HS-27A (cell line): ENCODE measurements at places on chromosomes 1 and 21.

GRCh38 chr1:228102791-228103620 is at the start of gene C1orf35:
Gene C1orf35, minus strand, starts transcription at chr1:228103325. Its CDS starts 98 bp downstream, at chr1:228103227.
- DNase-seq = peak; percentile 69

DNA sequence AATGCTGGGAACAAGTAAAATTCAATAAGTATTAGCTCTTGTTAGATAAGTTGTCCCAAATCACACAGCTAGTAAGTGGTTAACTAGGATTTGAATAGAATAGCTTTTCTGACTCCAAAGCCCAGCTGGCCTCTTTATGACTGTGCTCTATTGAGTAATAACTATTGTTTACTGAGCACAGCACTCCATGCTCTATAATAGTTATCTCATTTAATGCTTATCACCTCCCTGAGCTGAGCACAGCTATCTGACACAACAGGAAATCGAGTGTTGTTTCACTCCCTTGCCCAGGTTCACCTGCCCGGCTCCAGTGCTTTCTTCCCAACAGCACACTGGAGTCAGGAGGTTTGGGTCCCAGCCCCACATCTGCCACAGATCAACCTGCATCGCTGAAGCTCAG is 38.8 kb upstream of the STMN1 start:
- DNase-seq = no peak

GRCh38 chr1:212244441-212244840 is 40.8 kb upstream of the PPP2R5A start:
- DNase-seq = no peak

DNA sequence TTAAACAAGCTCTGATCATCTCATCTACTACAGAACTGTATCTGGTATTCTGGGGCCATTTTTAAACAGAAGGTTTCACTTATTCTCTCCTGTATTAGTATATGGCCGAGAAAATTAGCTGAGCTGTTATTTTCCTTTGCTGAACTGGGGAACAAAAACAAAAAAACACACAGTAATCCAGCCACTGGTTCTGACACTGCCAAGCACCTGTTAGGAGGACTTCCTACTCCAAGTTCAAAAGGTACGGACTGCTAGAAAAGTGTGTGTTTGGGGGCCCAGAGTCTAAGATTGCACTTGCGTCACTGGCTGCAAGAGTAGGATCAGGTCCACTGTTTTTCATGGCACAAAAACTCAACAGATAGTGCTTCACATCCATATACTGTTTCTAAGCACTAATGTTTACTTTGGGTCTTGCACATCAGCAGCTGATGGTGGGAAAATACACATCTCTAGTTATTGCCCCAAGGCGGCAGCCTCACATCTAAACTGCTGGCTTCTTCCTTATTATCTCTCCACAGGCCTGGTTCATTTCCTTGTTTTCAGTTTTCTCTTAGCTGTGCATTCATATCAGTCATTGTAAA is 226.1 kb downstream of the FGGY start:
- DNase-seq = no peak

GRCh38 chr1:226210571-226211176 is 12.8 kb upstream of the MIXL1 start:
- no peak for DNase-seq

DNA sequence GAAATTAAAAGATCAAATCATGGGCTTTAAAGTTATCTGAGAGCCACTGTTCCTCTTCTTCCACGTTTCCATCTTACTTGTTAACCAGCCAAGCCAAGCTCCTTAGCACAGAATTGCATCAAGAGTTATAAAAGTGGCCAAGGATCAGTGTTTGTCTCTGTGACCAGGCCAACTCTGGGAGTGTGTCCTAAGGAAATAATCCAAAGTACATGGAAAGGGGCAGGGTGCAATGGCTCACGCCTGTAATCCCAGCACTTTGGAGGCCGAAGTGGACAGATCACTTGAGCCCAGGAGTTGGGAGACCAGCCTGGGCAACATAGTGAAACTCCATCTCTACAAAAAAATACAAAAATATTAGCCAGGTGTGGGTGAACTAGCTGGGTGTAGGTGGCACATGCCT is 10.0 kb upstream of the MPZL1 start:
- DNase-seq = no peak

DNA sequence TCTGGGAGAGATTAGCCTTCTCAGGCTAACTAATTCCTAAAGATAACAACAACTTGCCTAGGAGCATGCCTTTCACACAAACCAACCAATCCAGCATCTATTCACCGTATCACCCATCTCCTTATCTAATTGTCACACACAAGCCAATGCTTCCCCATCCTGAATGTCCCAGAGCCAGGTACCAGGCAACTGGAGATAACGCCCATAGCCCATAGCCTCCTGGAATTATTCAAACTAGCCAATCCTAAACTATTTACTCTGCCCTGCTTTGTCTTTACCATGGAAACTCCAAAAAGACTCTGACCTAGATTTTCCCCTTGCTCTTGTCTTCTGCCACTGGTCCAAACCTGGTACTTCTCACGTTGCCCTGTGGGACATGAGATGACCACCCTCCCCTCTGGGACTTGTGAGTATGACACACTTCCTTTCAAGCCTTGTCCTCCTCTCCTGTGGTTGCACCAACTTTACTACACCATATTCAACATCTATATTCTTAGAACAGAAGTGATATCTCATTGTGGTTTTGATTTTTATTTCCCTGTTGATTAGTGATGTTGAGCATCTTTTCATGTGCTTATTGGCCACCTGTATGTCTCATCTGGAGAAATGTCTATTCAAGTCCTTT is 8.8 kb upstream of the ATG4C start:
- DNase-seq = no peak

DNA sequence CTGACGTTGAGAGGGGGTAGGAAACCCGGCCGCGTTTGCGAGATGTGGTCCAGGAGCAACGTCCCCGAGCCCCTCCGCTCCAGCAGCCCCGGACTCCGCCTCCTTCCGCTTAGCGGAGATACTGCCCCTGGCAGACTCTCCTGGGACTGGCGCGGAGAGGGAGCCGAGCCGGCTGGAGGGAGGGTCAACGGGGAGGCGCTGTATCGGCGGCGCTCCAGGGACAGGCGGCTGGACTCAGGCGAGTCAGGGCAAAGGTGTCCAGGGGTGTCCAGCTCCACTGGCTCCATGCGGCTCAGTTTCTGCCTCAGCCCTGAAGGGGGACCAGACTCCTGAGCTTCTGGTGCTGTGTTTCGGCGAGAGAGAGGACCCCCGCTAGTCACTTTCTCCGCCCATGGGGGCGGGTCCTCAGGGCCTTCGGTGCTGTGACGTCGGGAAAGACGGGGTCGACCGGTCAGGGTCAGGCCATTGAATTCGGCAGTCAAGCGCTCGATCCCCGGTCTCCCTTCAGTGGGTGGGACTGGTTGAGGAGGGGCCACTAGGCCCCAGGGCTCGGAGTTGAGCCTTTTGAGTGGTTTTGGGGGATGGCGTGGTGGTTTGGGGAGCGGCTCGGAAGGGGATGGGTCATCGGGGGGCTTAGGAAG is 2.8 kb upstream of the LIX1L start:
- DNase-seq = no peak

DNA sequence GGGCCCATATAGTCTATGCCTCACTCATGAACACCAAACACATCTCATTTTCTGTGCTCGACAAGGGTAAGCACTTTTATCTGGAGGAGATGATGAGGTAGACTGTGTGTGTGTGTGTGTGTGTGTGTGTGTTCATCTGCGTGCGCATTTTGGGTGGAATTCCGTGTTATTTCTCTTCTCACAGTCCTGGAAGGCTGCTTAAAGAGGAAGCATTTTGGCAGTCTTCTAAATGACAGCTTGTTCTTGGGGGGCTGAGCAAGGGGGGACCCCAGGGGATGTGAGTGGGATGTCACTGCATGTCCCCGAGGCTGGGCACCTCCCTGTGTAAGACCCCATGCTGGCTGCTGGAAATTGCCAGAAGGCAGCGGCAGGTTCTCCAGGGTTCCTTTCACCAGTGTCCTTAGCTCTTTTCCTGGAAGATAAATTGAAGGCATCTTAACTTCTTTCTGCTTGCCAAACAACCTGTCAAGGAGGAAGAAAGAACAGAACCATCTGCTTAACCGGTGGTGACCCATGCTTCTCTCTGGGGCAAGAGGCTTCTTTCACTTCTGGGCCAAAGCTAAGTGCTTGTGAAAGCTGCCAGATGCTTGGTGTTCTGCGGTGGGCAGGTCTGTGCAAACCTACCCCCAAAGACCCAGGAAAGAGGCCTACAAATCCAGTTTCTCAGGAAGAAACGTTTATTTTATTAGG is 9.9 kb upstream of the RD3 start:
- no peak for DNase-seq

DNA sequence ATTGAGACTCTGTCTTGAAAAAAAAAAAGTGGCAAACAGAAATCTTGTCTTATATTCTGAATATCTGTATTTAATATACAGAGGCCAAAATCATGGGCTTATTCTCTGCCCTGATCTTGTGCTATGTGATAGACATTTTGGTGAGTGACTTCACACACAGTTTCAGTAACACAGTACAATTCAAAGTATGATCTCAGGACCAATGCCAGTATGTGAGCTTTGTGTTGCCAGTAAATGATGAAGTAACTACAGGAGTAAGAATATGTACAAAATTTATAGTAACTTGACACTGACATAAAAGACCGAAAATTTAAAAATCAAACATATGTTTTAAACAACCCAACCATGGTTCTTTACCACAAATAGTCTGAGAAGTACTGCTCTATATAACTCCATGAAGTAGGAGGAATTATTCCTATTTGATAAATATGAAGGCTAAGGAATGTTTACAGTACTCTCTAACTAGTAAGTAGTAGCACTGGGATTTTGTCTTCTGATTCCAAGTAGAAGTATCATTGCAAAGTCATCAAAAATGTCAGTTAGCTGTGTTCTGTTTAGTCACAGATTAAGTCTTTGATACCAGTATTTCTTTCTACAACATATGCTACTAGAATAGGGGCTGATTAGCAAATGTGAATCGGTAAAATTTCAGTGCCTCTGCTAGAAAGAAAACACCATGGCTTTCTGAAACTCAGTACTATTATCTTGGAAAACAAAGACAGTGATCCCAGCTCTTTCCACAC is 25.3 kb downstream of the DPH5 start:
- DNase-seq = no peak

GRCh38 chr1:48936436-48936835 is 159.7 kb upstream of the BEND5 start:
- DNase-seq = no peak

GRCh38 chr1:118504221-118504644 is 319.2 kb upstream of the SPAG17 start:
- DNase-seq = no peak

DNA sequence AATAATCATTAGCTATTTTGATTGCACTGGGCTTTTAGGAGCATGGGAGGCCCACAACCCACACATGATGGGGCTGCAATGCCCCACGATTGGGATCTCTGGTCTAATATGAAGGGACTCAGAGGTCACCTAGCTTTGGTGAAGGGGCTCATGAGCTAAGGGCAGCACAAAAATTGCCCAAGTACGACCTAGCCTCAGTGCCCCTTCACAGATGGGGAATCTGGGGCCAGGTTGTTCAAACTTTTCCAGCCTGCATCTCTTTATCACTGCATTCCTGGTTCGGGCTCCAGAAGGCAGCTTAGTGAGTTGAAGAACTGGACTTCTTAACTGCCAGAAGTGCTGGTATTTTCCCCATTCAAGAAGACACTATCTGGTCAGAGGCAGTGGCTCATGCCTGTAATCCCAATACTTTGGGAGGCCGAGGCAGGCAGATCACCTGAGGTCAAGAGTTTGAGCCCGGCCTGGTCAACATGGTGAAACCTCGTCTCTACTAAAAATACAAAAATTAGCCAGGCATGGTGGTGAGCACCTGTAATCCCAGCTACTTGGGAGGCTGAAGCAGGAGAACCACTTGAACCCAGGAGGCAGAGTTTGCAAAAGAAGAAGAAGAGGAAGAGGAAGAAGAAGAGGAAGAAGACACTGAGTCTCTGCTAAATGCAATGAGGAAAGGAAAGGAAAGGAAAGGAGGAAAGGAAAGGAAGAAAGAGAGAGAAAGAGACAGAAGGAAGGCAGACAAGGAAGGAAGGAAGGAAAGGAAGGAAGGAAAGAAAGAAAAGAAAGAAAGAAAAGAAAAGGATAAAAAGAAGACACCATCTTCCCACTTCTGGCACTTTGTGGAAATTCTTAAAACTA is 258.5 kb upstream of the IRF2BP2 start:
- DNase-seq = no peak

GRCh38 chr1:14479865-14480264 is 118.6 kb upstream of the KAZN start:
- DNase-seq = peak; percentile 42

DNA sequence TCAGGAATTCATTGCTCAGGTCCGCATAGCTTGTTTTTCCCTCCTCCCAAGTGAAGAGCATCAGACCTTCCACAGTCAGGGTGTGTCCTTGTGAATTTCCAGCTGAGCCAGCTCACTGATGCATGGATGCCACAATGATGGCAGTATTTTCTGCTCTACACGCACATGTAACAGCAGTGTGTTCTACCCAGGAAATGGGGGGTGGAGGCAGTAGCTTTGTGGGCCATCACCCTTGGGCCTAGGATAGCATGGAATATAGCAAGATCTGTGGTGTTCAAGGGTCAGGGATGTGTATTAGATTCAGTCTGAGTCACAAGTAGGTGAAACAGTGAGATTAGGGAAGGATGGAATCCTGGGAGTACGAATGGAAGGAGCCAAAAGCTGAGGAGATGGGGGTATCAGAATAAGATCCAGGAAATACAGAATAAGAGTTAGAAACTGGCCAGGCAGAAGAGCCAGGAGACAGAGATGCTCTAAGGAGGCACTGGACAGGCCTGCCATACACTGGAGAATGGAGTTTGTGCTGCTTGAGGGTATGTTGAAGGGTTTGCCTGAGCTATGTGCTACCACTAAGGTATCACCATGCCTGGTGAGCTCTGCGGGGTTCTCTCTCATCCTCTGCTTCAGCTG is 90.6 kb upstream of the CNIH3 start:
- no peak for DNase-seq

DNA sequence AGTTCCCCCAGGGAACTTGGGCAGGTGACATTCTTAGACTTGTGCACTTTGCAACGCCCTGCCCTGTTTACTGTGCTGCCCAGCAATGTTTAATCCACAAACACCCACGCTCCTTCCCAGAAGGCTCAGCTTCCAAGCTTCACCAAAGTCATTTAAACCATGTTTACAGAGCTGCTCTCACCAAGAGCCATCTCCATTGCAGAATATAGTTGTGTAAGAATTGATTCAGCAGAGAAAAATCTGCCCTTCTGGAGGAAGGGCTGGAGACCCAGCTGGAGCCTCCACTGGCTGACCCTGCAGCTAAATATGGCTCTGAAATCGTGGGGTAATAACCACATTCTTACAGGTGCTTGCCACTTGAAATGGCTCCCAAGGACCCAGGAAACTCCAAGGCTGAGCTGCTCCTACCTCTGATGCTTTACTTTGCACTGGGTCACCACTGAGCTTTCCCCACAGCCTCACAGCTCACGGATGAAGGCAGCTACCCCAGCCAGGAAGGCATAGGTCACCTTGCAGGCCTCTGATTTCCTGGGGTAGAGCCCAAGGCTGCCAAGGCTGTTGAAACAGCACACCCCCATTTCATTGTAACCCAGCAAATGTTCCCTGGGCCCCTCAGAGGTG is 8.7 kb downstream of the CAPN2 start:
- no peak for DNase-seq

- DNase-seq = no peak
Observed at GRCh38 chr1:149844101-149844500, 55.3 kb upstream of the BOLA1 start.

GRCh38 chr1:186901631-186902030 is 72.9 kb downstream of the PLA2G4A start:
- no peak for DNase-seq

GRCh38 chr1:78536427-78536826 is 45.7 kb downstream of the PTGFR start:
- peak; percentile 59 for DNase-seq

- DNase-seq = no peak
Observed at GRCh38 chr1:1946540-1946939, 27.5 kb upstream of the TMEM52 start.

GRCh38 chr1:204350312-204350711 is 9.4 kb downstream of the PLEKHA6 start:
- no peak for DNase-seq
